Activated T-cell treated with anti-CD3 and anti-CD28 coated beads, Interleukin-2, amount 50 U/mL, for 72 hours (primary cell): ENCODE measurements at places on chromosomes 7 and 10.
A peak's percentile ranks its signal among the peaks of the same experiment; 100 is the strongest.

GRCh38 chr7:124459101-124460055 is 306.2 kb downstream of the GPR37 start:
- no peak for DNase-seq

GRCh38 chr7:136114966-136115762 is 138.0 kb upstream of the MTPN start:
- DNase-seq = peak; percentile 63

DNA sequence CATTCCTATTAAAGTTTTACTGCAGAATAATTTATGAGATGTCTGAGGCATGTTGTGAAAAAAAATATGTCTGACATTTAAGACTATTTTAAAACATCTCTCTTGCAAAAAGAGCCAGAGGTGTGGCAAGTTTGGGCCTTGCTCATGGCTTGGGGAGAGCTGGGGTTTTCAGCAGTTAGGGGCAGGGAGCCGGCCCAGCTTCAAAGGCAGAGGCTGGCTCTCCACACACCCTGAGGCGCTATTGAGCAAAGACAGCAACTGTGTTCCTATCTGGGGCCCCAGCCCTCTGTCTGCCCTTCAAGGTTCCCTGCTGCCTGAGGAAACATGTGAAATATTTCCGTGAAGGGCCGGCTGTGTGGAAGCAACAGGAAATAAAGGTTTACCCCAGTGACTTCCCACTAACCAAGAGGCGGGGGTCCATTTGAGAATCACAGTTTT is 94.0 kb downstream of the SORBS1 start:
- no peak for DNase-seq

- no peak for DNase-seq
These were observed 86.1 kb upstream of the IGFBP3 start for GRCh38 chr7:46007194-46007593.

- no peak for DNase-seq
These were observed 3.2 kb downstream of the PRAP1 start for GRCh38 chr10:133350283-133350949.

- no peak for DNase-seq
These were observed 629.3 kb upstream of the NRP1 start for GRCh38 chr10:33963729-33964128.

GRCh38 chr7:31814187-31814586 is 127.2 kb downstream of the PPP1R17 start:
- no peak for DNase-seq

- no peak for DNase-seq
These were observed 66.5 kb downstream of the RBM20 start for GRCh38 chr10:110710621-110711020.

- no peak for DNase-seq
These were observed at the start of gene PTPRZ1 for GRCh38 chr7:121872831-121873288. Gene PTPRZ1 (plus strand): TSS chr7:121873161. CDS start chr7:121873500, 339 bp downstream.

- DNase-seq = peak; percentile 69
These were observed 18.6 kb downstream of the OPALIN start for GRCh38 chr10:96339956-96340904.

- DNase-seq = no peak
These were observed 46.2 kb upstream of the MKLN1 start for GRCh38 chr7:131281266-131282048.

GRCh38 chr7:1065585-1066241 is 21.4 kb downstream of the GPR146 start:
- peak; percentile 85 for DNase-seq

- peak; percentile 38 for DNase-seq
These were observed 20.8 kb downstream of the HYCC1 start for GRCh38 chr7:22992874-22993840.

- no peak for DNase-seq
These were observed 1.1 kb downstream of the NDST2 start for GRCh38 chr10:73810358-73810734.

- DNase-seq = no peak
These were observed 6.4 kb downstream of the CYP3A7 start for GRCh38 chr7:99728615-99729014.

- no peak for DNase-seq
These were observed 36.6 kb downstream of the POR start for GRCh38 chr7:75951506-75951905.

GRCh38 chr7:114432061-114432460 is 17.4 kb downstream of the FOXP2 start:
- no peak for DNase-seq

DNA sequence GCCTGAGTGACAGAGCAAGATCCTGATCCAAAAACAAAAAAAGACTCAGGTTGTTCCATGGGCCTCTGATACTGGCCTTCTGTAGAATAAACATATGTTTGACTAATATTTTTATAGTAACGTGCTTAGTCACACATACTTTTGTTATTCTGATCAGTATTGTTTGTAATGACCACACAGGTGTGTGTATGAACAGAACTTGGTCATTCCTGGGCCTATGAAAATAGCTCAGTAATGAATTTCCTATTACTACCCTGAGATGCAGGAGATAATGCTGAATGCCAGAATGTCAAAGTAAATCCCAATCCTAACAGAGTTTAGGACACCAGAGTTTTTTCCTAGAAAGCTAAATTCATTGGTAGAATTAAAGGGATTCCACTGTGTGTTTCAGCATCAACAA is 108.7 kb downstream of the DOCK4 start:
- DNase-seq = no peak

DNA sequence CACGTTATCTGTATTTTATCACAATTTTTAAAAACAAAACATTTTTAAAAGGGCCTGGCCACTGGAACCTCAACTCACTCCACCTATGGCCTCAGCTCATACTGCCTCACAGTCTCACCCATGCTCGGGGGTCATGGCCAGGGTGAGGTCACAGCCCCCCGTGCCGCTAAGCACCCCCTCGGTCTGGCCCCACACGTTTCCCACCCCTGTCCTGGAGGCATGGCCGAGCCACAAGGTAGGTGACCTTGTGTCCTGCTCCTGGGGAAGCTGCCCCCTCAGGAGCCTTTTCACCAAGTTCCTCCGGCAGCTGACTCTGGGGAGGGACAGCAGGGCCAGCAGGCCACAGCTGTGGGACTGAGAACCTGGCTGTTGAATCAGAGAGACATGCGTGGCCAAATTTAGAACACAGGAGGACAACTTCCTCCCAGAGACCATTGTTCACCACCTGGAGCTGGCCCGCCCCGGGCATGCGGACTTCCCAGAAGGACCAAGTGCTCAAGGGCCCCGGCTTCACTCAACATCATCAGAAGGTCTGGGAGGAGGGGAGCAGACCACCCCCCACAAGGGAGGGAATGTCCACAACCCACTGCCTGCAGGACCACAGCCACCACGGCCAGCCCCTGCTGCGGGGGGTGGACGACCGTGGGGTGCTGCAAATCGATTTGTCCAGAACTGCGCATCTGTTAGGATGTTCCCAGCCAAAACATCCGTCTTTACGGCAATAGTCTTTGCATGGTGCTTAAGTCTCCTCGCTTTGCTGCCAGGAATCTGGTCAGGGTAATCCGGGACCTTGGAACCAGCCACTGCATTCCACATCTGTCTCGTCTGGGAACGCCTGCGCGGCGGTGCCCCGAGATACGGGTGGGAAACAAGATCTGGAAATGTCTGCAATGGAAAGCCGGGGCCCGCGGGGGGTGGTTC is 48.6 kb upstream of the PDGFA start:
- DNase-seq = no peak

GRCh38 chr7:151699928-151700319 is 177.0 kb downstream of the PRKAG2 start:
- DNase-seq = no peak

DNA sequence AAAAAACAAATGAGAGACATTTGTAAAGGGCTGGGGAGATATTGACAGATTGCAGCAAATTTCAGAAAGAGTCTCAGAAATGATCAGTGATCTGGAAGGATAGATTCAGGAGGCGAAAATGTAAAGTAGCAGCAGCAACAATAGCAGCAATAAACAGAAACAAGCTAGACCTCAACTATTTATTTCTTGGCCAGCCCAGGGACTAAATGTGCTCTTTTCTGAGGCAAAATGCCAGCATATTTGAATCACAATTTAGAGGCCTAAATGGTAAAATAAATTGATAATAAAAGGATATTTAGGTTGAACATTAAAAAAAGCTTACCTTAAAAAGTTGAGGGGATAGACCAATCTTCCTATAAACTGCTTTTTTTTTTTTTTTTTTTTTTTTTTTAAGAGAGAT is 134.6 kb upstream of the ITGB1 start:
- no peak for DNase-seq

- no peak for DNase-seq
These were observed 24.9 kb upstream of the JAZF1 start for GRCh38 chr7:28205506-28205905.

DNA sequence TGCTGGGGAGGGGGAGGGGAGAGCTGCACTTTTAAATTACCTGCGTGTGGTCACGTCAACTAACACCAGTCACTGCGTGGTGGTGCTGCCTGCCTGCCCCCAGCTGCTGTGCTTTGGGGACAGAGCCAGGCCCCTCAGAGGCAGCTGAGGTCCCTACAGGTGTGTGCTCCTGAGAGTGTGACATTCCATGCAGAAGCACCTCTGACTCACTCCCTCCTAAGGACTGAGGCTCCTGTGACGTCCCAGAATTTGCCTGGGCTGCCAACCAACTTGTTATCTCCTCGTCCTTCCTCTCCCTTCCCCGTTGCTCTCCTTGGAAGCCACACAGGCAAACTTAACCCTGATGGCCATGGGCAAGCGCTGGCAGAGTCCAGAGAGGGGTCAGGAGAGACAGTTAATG is 563.0 kb downstream of the PARD3 start:
- no peak for DNase-seq

- no peak for DNase-seq
These were observed 34.4 kb downstream of the DLG5 start for GRCh38 chr10:77892021-77892739.

DNA sequence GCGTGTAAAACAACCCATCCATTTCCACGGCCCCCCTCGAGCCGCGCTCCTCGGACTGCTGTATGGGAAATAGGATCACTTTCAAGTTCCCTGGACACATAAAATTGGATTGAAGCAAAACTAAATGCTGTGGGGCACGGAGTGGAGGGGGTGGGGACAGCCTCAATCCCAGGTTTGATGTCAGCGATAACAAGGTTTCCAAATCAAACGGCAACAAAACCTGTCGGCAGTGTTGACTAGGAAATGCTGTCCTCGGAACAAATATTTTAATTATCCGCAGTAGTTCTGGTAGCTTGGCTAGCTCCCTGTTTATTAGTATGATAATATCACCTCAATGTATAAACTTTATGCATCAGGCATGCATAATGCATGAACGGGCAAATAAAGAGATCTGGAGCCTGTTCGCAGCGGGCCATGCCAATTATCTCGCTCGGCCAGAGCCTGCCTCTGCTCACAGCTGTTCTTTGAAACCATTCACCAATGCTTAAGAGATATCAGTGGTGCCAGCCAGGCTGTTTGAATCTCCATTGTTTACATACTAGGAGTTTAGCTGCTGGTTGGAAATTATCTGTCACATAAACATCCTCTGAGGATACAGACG is 161.1 kb downstream of the PAXIP1 start:
- DNase-seq = no peak

GRCh38 chr10:13399236-13399635 is 51.1 kb upstream of the SEPHS1 start:
- DNase-seq = no peak

DNA sequence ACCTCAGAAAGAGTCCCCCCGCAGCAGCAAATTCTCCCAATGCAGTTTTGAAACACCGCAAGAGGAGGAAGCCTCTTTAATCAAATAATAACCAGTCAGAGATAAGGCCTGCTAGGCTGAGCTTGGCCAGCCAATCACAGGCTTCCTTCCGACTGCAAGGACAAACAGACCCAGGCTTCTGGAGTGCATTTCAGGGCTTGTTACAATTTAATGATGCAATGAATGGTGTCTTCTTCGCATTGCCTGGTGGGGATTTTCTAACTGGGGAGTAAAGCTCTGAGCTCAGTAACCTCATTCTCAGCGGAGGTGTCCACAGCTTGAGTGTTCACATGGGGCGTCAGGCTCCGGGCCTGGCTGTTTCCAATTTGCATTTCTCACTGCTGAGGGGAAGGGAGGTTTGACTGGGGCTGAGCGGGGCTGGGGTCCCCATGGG is 31.8 kb upstream of the GPAM start:
- DNase-seq = no peak

- no peak for DNase-seq
These were observed 15.9 kb downstream of the PTPRE start for GRCh38 chr10:127922675-127923366.
